ENCODE measurements at places on chromosomes 11 and 22.
A peak's percentile ranks its signal among the peaks of the same experiment; 100 is the strongest.

GRCh38 chr11:125287491-125288210 lies 123.1 kb downstream of the PKNOX2 start:
- no peak for DNase-seq

DNA sequence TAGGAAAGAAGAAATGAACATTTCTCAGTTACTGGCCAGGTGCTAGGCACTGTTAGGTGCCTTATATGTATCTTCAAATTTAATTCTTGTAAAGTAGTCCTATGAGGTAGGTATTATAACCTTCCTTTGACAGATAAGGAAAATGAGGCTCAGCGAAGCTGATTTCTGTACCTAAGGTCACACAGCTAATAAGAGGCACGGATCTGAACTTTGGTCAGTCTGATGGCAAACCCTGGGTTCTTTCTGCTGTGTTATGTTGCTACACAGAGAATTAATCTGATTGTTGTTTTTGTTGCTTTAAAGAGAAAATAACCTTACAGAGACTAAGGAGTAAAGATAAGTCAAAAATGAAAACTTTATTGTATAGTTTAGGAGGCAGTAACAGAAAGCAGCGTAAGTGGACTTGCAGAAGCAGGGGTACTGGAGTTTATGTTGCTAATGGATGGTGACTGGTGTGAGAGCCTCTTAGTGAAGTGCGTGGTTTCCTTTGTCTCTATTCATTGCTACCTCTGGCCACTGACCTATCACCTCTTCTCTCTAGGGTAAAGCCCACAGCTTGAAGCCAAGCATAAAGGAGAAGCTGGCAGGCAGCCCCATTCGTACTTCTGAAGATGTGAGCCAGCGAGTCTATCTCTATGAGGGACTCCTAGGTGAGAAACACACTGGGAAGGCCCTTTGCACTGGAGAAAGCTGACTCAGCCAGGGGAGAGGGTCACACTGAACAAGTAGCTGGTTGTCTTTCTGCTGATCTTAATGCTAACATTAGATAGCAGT lies 38.3 kb downstream of the MADD start:
- DNase-seq: no peak

- DNase-seq: no peak
These were observed 50.0 kb downstream of the FAM168A start for GRCh38 chr11:73547706-73548595.

GRCh38 chr11:15309296-15309695 lies 194.6 kb downstream of the INSC start:
- DNase-seq: no peak

DNA sequence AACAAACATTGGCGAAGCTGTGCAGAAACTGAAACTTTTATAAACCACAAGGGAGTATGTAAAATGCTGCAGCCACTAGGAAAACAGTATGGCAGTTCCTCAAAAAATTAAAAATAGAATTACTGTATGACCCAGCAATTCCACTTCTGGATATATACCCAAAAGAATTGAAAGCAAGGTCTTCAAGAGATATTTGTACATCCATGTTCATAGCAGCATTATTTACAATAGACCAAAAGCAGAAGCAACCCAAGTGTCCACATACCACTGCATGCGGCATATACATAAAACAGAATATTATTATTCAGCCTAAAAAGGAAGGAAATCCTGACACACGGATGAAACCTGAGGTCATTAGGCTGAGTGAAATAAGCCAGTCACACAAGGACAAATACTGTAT lies 85.8 kb downstream of the RELT start:
- DNase-seq: no peak

DNA sequence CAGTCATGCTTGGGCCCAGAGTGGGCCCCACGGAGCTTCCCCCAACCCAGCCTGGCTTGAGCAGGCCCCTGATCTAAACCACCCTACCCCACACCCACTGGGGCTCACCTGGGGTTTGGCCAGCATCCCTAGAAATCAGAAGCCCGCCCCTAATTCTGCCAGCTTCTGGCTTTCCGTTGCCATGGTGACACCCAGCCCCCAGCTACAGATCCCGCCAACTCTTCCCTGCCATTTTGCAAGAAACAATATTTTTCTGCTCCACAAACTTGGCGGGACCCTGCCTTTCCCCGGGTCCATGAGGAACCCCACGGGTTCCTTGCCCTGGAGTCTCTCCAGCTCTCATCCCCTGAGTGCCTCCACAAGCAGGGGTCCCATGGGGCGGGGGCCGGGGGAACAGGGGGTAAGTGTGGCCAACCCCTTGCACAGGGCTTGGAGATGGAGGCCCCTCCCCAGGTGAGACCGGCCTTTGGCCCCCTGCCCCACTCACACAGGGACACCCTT lies 90.0 kb downstream of the CDKN1C start:
- no peak for DNase-seq

DNA sequence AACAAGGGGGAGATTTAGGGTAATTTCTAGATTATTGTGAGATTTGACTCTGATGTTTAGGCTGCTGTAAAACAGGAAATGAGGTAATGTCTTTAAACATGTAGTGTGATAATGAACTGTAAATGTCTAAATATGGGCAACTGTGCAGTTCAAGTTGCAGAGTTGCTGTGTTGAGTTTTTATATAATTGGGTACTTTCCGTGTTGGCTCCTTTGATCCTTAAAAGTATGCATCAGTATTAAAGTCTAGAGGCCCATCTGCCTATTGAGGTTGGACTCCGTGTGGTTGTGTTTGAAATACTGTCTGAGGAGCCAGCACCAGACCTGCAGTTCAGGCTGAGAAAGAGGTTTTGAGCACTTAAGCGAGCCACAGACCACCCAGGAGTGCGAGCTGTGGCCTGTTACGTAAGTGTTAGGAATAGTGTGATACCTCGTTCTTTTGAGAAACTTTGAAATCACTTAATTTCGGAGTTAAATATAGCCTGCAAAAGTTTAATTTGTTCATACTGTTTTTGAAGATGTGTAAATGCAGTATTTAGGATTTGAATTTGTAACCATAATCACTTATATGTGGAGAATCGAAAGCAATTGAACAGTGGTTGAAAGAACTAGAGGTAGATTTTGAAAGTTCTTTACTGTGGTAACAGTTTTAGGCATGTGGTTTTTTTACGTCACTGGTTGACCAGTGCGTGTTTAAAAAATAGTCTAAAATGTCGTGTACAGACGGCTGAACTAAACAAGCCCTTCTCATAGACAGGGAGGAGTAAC lies 9.0 kb downstream of the FAM118A start:
- peak; percentile 35 for DNase-seq

DNA sequence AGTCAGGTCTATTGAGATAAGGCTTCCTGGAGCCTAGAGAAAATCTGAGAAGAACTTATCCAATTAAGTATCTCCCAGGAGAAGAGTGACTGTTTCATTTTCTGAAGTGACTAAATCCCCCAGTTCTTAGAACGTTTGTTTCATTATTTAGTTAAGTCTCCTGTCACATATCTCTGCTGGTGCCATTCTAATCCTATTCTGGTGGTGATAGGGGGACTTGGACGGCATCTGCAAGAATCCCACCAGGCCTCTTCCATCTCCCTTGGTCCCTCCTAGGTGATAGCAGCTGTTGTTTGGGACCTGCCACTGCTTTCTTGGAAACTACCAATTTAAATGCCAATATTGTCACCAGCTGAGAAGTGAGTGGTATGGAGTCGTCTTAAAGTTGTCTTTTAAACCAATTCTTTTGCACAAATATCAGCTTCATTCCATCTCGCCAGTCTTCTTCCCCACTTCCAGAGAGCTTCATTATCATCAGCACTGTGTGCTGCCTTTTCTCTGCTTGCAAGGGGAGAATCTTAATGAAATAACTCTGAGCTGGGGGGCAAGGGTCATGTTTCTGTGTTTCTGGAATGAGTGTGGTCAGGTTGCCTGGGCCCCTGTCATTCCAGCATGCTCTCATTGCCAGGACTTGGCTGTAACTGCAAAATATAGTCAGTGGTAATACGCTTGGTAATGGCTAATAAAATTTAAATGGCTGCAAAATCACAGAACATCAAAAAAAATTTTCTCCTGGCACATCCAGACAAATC lies 104.8 kb downstream of the LDLRAD3 start:
- no peak for DNase-seq

DNA sequence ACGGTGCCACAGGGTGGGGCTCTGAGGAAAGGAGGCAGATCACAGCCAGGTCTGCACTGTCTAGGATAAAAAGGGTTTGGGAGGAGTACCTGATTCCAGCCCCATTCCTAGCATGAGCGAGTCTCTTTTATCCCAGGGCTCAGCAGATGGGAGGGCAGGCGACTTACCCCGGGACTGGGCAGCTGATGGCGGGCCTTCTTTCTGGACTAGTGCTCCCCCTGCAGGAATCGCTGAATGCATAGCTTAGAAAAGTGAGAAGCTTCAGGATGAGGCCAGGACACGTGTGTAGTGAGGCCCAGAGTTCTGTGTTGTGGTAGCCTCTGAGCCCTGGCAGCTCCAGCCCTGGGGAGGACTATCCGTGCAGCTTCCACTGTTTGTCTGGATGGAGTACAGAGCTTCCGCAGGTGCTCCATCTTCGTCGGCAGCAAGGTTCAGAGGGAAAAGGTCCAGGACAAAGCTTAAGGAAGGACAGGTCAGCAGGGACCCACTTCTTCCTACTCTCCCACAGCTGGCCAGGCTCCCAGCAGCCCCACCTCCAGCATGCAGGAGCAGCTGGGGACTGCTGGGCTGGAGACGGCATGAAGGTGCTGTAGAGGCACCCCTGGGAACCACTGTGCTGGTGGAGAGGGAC lies 30.4 kb downstream of the COMMD9 start:
- DNase-seq: peak; percentile 58

DNA sequence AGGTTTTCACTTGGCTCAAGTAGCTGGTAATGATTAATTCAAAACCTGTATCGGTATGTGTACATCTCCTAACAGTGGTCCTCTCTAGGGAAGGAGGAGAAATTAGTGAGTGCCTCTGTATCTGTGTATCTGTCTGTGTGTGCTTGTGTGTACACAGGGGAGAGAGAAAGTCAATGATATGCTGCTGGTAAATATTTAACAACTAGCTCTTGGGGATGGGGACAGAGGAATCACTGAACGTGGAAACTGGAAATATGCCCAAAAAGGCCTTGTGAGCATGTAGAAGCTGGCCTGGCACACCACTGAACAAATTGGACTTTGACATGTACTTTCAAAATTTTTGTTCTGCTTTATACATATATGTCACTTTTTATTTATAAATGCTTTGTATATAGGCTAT lies 214.0 kb upstream of the SYN3 start:
- no peak for DNase-seq

DNA sequence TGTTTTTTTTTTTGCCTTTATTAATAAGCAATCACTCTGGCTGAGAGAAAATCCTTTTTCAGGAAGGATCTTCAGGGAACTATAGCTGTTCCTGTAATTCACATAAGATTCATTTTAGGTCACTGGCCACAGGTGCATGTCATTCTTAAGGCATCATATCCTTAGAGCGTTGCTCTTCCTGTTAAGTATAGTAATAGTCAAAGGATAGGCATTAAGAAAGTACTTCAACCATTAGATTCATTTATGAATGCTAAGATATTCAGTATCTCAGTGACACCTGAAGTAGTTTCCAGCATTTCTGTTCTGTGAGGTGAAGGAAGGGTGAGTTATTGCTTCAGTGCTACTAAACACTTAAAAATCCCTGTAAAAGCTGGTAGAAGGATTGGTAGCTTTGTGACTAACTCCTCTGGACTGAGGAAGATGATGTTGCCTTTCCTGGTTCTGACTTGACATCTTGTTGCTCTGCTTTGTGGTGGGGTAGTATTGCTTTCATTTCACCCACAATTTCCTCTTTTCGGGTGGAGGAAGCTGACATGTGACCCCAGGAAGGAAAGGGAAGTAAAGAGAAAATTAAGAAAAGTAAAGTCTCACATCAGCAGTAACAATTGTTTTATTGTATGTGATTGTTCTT lies 34.7 kb downstream of the RNF169 start:
- peak; percentile 70 for DNase-seq

DNA sequence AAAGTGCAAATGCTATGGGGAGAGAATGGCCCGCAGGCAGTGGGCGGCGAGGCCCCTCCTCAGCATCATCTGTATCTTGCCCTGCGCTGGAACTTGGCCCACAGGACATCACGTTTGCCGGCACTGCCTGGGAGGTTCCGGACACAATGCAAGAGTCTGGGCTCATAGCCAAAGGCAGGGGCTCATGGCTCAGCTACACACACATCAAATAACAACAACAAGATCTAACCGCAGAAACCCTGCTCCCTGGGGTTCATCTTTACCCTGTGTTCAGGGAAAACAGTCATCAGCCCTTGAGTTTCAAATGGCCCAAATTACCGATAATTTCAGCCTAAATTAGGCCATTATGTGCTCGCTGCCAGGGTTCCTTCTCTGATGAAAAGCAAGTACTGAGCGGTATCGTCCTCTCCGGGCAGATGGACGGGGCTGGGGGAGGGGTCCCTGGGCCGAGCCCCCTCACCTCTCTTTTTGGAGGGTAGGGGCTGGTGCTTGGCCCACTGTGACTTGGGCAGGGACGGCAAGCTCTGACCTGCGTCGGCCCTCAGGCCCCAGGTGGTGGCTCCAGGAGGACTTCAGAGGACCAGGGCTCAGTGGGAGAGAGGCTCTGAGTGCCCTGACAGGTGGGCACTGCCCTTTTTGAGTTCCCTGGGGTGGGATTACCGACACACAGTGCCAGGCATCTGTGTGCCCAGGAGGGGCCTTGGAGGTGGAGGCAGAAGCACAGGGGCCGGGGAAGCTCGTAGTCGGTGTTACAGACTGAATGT lies 25.0 kb upstream of the GAL start:
- peak; percentile 97 for DNase-seq

- DNase-seq: no peak
These were observed 61.8 kb upstream of the UBASH3B start for GRCh38 chr11:122593473-122594420.

- no peak for DNase-seq
These were observed 6.7 kb downstream of the MUC5B start for GRCh38 chr11:1229471-1230120.

DNA sequence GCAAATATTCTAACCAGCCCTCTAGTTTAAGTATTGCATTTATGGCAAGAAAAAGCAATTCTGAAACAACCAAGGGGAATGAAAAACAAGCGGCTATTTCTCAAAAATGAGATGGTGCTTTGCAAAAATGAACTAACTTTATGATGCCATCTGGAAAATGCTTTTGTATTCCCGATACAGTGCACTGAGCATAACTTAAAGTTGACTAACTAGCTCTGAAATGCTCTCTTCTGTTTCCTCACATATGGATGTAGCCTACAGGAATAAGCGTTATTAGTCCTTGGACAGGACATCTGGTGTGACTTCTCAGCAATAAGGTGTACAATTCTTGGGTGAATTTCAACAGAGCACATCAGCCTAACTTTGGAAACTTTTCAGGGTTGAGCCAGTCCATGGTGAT lies 228.2 kb upstream of the DDI1 start:
- no peak for DNase-seq

DNA sequence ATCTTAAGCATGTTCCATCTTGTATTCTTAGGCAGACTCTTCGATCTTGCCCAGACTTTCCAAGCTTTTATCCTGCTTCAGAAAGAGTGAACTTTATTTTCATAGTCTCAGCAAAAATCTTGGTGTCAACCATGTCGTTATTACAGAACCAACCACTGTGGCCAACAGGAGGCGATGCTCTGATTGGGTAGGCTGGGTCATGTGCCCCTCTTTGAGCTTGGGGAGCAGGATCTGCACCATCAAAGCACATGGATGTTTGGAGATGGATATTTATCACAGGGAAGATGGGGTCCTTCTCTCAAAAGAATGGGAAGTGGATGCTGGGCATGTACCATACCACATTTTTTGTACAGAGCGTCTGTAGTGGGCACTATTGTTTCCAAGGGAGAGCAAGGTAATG lies 197.4 kb downstream of the MYO18B start:
- no peak for DNase-seq

GRCh38 chr11:18721561-18722292 lies 4.3 kb downstream of the IGSF22 start:
- DNase-seq: peak; percentile 66

Measured in AG08395 (cell line).